ENCODE measurements at places on chromosomes 1 and 21. TPM values are rescaled to one million over a fixed set of nuclear protein-coding genes. Genes with fewer than 3 reads are reported as not detected.

GRCh38 chr1:40315795-40316594, 1.1 kb downstream of the COL9A2 start:
- H3K4me3 ChIP-seq = no peak overlapping the region
- no peaks in the 10 kb centered on the region for H3K36me3 ChIP-seq
- DNase-seq = no peak
- H3K27me3 ChIP-seq = no peaks in the 10 kb centered on the region

DNA sequence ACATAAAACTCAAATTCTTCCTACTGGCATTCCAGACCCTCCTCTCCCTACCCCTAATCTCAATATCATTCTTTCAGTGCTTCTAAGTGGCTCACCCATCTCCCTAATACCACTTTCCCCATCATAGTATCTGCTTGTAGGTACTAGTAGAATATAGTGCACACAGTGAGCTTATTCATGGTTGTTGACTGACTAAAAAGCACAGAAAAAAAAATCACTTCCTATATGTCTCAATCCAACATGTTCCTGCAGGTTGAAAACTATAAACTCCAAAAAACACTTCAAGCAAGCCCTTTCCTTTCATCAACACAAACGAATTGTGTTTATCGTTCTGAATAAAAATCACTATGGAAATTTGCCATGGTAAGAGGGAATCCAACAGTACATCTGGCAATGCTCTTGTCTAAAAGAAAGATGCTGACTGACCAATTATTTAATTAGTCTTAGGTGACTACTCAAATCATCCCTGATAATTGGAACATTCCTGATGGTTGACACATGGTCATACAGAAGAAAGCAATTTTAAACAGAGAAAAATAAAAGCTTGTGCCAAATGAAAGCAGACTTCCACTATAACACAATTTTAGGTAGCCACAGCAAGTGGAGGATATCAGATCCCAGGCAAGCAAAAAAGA, 87.1 kb downstream of the NDUFS5 start:
- H3K36me3 ChIP-seq = no peaks in the 10 kb centered on the region
- H3K4me1 ChIP-seq = peaks cover 26% of the 10 kb centered on the region
- H3K27ac ChIP-seq = no peak overlapping the region
- H3K4me3 ChIP-seq = no peak overlapping the region
- DNase-seq = no peak
- no peaks in the 10 kb centered on the region for H3K27me3 ChIP-seq

- no peak overlapping the region for H3K27ac ChIP-seq
- no peak overlapping the region for H3K4me3 ChIP-seq
- H3K27me3 ChIP-seq = peaks cover 6% of the 10 kb centered on the region
- peak; percentile 90 for DNase-seq
- peaks cover under 1% of the 10 kb centered on the region for H3K36me3 ChIP-seq
- H3K4me1 ChIP-seq = peaks cover 15% of the 10 kb centered on the region
Observed at GRCh38 chr1:2414297-2414958, 2.1 kb upstream of the PEX10 start.

- H3K27me3 ChIP-seq = no peaks in the 10 kb centered on the region
- H3K4me3 ChIP-seq = no peak overlapping the region
- DNase-seq = no peak
- H3K27ac ChIP-seq = no peak overlapping the region
- H3K4me1 ChIP-seq = no peaks in the 10 kb centered on the region
Observed at GRCh38 chr1:94796266-94796665, 23.9 kb upstream of the SLC44A3 start.

- H3K4me1 ChIP-seq = no peaks in the 10 kb centered on the region
- no peaks in the 10 kb centered on the region for H3K36me3 ChIP-seq
- no peak overlapping the region for H3K27ac ChIP-seq
Observed at GRCh38 chr1:185680453-185680852, 53.7 kb upstream of the HMCN1 start.

DNA sequence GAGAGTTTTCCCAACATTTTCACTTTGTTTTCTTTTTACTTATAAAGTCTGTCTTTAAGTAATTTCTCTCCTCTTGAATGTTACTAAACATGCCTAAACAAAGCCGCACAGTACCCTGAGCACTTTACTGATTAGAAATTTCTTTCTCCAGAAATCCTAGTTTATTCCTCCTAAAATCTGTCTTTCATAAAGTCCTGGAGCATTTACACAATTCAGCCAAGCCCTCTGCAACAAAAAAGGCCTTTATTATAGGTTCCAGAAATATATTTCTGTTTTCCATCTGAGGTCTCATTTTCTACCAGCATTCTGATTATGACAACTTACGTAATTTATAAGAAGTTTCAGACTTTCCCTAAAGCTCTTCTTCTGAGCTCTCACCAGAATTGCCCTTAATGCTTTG, 549.5 kb upstream of the OLFM3 start:
- no peak overlapping the region for H3K27ac ChIP-seq
- DNase-seq = no peak
- H3K4me3 ChIP-seq = no peak overlapping the region

GRCh38 chr21:33236766-33237165, 7.0 kb downstream of the IFNAR2 start:
- no peak for DNase-seq
- H3K27ac ChIP-seq = no peak overlapping the region
- H3K4me1 ChIP-seq = peaks cover 8% of the 10 kb centered on the region
- H3K36me3 ChIP-seq = peaks cover 5% of the 10 kb centered on the region
- H3K4me3 ChIP-seq = no peak overlapping the region

- DNase-seq = no peak
- peaks cover 17% of the 10 kb centered on the region for H3K4me1 ChIP-seq
- H3K27ac ChIP-seq = no peak overlapping the region
- no peaks in the 10 kb centered on the region for H3K27me3 ChIP-seq
- H3K4me3 ChIP-seq = no peak overlapping the region
Observed at GRCh38 chr1:154624746-154625643, 17.0 kb upstream of the ADAR start.

- no peak overlapping the region for H3K4me3 ChIP-seq
- H3K27ac ChIP-seq = no peak overlapping the region
- peaks cover 94% of the 10 kb centered on the region for H3K36me3 ChIP-seq
- no peaks in the 10 kb centered on the region for H3K27me3 ChIP-seq
- H3K4me1 ChIP-seq = no peaks in the 10 kb centered on the region
Observed at GRCh38 chr1:147273409-147274336, 31.2 kb downstream of the CHD1L start.

DNA sequence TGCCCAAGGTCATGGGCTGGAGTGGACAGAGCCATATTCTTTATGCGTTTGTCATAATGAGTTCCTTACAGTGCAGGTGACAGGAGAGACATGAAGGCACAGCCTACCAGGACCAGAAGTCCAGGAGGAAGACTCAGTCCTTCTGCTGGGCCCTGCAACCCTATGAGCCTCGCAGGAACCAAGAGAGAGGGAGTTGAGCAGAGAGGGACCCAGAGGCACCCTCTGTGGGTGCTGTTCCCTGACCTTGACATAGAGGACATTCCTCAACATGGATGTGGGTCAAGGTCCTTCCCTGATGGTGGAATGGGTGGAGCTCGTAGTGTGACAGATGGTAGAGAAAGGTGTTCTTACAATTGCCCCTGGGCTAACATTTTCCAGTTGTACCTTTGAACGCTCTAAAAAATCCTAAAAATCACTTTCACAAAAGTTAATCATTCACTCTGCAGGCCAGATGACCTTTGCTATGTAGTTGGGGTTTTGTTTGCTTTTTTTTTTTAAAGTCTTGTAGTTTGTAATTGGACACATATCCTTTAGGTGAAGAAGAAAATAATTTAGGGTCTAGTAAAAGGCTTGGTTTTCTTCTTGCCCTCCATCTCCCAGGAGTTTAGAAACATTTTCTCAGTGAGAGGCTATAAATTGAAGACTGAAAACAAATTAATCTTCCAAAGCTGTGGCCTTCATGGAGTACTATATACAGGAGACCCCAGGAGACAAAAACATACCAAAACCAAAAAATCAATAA, 41.9 kb downstream of the MAB21L3 start:
- H3K27ac ChIP-seq = no peak overlapping the region
- H3K27me3 ChIP-seq = peaks cover 7% of the 10 kb centered on the region
- H3K4me3 ChIP-seq = no peak overlapping the region
- no peaks in the 10 kb centered on the region for H3K36me3 ChIP-seq

GRCh38 chr1:198771563-198772153, 132.8 kb downstream of the PTPRC start:
- DNase-seq = peak; percentile 16
- H3K36me3 ChIP-seq = no peaks in the 10 kb centered on the region
- H3K27me3 ChIP-seq = no peaks in the 10 kb centered on the region
- H3K27ac ChIP-seq = no peak overlapping the region
- no peaks in the 10 kb centered on the region for H3K4me1 ChIP-seq
- no peak overlapping the region for H3K4me3 ChIP-seq

- no peak overlapping the region for H3K4me3 ChIP-seq
- H3K36me3 ChIP-seq = no peaks in the 10 kb centered on the region
- no peak for DNase-seq
- H3K27ac ChIP-seq = no peak overlapping the region
- H3K4me1 ChIP-seq = no peaks in the 10 kb centered on the region
Observed at GRCh38 chr1:231774719-231775335, 148.2 kb downstream of the DISC1 start.

DNA sequence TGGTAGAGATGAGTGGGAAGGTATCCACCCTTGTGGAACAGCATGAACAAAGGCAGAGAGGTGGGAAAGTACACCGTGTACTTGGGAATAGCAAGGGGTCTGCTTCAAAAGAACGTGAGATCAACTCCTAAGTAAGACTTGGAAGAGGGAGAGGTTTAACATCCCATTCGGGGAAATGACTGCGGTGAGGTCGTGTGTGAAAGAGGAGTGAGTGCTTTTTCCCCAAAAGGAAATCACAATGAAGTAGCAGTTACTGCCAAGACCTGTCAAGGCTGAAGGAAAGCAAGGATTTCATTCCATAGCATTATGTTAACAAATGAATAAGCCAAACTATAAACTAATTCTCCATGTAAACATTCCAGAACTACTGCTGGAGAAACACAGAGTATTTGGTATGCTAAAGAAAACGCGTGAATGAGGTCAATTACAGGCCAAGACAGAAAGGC, 20.0 kb upstream of the SYDE2 start:
- peaks cover 24% of the 10 kb centered on the region for H3K4me1 ChIP-seq
- no peak overlapping the region for H3K4me3 ChIP-seq
- no peaks in the 10 kb centered on the region for H3K36me3 ChIP-seq
- DNase-seq = no peak

DNA sequence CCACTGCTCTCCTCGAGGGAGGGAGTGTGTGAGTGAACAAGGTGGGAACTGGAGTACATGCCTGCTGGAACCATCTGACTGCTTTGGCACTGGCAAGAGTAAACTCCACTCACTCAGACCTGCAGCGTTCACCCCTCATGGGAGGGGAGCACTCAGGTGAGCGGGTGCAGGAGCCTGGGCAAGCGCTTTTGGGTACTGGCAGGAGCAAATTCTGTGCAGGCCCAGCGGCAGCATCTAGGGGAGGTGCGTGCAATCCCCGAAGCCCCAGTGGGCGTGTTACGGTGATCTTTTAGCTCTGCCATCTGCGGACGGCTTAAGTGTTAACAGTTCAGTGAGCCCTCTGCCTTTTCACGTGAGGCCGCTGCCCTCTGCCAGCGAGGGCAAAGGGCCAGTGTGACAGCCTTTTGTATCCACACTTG, 127.4 kb downstream of the PATJ start:
- H3K36me3 ChIP-seq = no peaks in the 10 kb centered on the region
- no peak overlapping the region for H3K27ac ChIP-seq
- DNase-seq = no peak
- H3K4me3 ChIP-seq = no peak overlapping the region
- H3K4me1 ChIP-seq = no peaks in the 10 kb centered on the region

DNA sequence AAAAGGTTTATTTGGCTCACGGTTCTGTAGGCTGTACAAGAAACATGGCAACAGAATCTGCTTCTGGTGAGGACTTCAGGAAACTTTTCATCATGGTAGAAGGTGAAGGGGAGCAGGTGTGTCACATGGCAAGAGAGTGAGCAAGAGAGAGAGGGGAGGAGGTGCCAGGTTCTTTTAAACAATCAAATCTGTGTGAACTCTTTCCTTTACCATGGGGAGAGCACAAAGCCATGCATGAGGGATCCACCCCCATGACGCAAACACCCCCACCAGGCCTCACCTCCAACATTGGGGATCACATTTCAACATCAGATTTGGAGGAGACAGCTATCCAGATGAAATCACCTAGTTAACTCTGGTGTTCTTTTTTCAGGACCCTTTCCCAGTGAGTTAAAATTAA, 103.6 kb downstream of the GALNT2 start:
- no peaks in the 10 kb centered on the region for H3K27me3 ChIP-seq
- H3K27ac ChIP-seq = no peak overlapping the region
- peaks cover 3% of the 10 kb centered on the region for H3K36me3 ChIP-seq
- no peak for DNase-seq
- peaks cover 40% of the 10 kb centered on the region for H3K4me1 ChIP-seq

DNA sequence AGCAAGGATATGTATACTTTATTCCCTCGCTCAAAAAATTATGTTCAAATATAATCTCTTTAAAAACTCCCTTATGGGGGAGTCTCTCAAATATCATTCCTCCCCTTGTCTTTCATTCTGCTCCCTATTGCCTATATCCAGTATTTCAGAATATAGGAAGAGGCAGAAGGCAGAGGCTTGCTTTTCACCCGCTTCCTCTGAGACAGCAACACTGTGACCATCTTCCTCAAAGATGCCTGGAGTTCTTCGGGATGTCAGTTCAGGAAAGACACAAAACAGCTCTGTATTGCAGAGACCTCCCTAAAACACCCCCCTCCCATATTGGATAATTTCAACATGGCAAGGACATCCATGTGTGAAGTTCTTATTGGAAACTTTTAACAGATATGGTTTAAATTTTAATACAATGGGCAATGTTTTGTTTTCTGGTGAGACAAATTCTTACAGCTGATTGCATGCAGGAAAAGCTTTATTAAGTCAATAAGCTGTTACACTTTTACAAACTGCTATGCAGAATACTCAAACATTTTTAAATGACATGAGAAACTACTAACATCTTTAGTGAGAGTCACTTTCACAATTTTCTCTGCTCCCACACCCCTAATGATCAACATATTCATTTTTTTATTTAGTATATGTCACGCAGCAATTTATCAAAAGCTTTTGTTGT, 4.8 kb downstream of the DIRAS3 start:
- H3K4me1 ChIP-seq = peaks cover 3% of the 10 kb centered on the region
- peaks cover 13% of the 10 kb centered on the region for H3K27me3 ChIP-seq
- H3K27ac ChIP-seq = peak overlapping the region; percentile 49
- no peak for DNase-seq
- H3K36me3 ChIP-seq = no peaks in the 10 kb centered on the region
- H3K4me3 ChIP-seq = peak overlapping the region; percentile 35

DNA sequence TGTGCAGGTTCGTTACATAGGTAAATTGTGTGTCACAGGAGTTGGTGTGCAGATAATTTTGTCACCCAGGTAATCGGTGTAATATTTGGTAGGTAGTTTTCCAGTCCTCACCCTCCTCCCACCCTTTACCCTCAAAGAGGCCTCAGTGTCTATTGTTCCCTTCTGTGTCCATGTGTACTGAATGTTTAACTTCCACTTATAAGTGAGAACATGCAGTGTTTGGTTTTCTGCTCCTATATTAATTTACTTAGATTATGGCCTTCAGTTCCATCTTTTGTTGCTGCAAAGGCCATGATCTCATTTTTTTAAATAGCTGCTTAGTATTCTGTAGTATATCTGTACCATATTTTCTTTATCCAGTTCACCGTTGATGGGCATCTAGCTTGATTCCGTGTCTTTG, 87.3 kb downstream of the RPS6KC1 start:
- DNase-seq = no peak
- peak overlapping the region; percentile 55 for H3K27ac ChIP-seq
- no peak overlapping the region for H3K4me3 ChIP-seq
- peaks cover 15% of the 10 kb centered on the region for H3K4me1 ChIP-seq
- H3K36me3 ChIP-seq = 0 out of 3 replicates have a peak, but pooled peaks cover 2% of the 10 kb centered on the region

Gene GBP6
- not detected for polyA plus RNA-seq

Gene HSD11B1
- not detected for polyA plus RNA-seq

Gene POGZ
- 21.5 TPM for polyA plus RNA-seq

Gene DNASE2B
- not detected for polyA plus RNA-seq

Gene PPFIA4
- polyA plus RNA-seq = 5.3 TPM

Gene MTARC2
- not detected for polyA plus RNA-seq

All from K562 (cell line).